ENCODE measurements at places on chromosomes 11 and 22. TPM values are rescaled to one million over a fixed set of nuclear protein-coding genes. Genes with fewer than 3 reads are reported as not detected.

DNA sequence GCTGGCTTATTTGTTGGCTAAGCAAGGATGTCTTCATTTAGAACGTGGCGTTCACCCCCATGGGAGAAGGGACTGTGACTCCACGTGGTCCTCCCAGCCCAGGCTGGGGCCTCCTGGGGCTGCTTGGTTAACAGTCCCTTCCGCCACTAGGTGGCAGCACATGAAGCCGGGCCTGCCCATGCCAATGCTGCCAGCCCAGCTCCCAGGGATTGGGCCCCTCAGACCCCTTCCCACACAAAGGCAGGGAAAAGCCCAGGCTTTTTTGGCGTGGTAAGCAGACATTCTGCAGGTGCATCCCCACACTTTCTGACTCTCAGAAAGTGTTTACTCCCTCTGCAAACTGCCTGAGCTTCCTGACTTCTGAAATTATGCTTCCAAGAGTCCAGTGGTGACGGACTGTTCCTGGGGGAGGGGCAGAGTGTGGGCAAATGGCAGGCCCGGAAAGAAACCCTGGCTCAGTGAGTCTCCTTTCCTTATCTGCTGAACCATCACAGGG lies 3.1 kb downstream of the CBX6 start:
- peaks cover 6% of the 10 kb centered on the region for H3K27me3 ChIP-seq
- peaks cover 25% of the 10 kb centered on the region for H3K4me1 ChIP-seq
- peak; percentile 95 for DNase-seq
- no peak overlapping the region for H3K4me3 ChIP-seq
- peaks cover 10% of the 10 kb centered on the region for H3K36me3 ChIP-seq

GRCh38 chr11:43573233-43573632 lies 107.3 kb upstream of the HSD17B12 start:
- no peak overlapping the region for H3K4me3 ChIP-seq
- no peak overlapping the region for H3K27ac ChIP-seq
- no peaks in the 10 kb centered on the region for H3K36me3 ChIP-seq

- H3K27ac ChIP-seq, result no peak overlapping the region
- H3K4me1 ChIP-seq, result peaks cover 16% of the 10 kb centered on the region
- H3K4me3 ChIP-seq, result no peak overlapping the region
- no peaks in the 10 kb centered on the region for H3K36me3 ChIP-seq
Observed at GRCh38 chr11:27242591-27242990, 120.4 kb downstream of the CCDC34 start.

DNA sequence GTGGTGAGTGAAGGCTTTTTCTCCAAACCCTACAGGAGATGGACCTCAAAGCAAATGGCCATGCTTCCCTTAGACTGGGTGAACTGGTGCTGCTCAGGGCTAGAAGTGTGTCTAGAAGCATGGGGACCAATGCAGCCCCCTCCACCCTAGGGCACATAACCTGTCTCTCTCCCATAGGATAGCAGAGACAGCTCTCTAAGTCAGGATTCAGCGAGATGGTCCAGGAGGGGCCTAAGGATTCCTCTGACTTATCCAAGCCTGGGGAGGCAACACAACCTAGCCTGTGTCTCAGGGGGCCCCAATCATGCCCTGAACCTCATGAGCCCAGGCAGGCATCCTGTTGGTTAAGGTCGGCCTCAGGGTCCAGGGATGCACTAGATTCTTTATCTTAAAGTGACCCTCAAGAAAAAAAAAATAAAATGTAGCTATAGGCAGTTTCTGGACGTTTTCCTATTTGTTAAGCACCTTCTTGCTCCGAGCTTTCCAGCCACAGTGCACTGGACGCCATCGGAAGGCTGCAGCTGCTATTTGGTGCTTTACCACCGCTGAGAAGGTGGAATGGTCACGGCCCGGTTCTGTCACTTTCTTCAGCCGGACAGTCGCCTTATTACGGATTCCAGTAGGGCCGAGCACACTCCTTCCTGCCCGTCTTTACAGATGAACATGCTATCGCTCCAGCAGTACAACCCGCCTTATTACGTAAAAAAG lies 5.0 kb upstream of the CCND1 start:
- peak overlapping the region; percentile 63 for H3K4me3 ChIP-seq
- no peak for DNase-seq
- H3K4me1 ChIP-seq, result peaks cover 27% of the 10 kb centered on the region
- H3K36me3 ChIP-seq, result no peaks in the 10 kb centered on the region
- H3K27ac ChIP-seq, result no peak overlapping the region

DNA sequence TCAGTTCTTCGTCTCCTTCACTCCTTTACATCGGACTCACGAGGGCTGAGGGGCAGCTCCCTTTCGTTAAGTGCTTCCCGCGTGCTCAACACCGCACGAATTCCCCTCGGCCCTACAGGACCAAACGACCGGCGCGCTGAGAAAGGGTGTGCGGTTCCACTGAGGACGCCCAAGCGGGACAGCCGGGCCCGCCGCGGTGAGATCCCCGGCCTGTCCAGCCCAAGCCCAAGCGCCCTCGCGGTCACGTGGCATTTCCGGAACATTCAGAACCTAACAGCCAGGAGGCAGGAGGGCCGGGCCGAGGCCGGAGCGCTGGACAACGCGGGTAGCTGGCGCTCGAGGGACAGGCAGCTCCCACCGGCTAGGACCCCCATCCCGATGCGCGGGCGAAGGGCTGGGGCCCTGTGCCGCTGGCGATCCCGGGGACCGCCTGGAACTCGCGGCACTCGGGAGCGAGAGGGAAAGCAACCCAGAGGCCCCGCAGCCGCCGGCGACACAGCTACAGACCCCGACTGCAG lies 737 bp upstream of the STIP1 start:
- H3K27me3 ChIP-seq, result no peaks in the 10 kb centered on the region
- H3K27ac ChIP-seq, result peak overlapping the region; percentile 99
- H3K4me3 ChIP-seq, result peak overlapping the region; percentile 94
- no peaks in the 10 kb centered on the region for H3K36me3 ChIP-seq

DNA sequence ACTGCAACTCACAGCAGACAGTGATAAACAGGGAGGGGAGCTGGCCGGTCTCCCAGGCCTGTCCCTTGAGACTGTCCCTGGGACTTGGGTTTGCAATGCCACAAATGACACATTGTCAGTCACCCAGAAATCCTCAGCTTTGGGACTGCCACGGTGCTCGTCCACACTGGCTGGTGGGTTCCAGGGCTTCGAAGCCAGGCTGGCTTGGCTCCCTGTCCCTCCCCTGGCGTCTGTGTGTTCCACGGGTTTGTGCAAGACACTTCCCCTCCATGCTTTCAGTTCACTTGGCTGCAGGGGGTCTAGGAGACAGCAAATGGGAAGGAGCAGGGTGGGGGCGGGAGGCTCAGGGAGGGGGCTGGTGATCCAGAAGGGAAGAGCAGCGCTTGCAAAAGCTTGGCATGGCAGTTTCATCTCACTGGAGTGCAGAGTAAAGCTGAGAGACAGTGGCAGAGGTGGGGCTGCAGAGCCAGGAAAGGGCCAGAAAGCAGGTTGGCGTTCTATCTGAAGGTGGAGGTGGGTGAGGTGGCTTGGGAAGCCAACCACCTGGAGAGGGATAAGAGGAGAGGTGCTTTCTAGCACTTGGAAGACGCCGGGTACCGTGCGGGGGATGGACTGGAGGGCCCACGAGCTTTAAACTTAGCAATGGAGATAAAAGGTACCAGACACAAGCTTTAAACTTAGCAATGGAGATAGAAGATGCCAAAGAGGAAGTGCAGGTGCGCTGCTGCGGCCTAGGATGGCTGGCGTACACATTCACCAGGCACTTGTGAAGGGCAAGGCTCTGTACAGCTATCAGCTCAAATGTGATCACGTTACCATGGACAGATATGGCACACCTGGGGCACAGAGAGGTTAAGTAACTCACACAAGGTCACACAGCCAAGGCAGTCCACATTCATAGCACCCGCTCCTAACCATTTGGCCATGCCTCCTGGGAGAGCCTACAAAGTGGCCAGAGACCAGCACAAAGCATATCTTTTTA lies 86.4 kb upstream of the SHISAL1 start:
- no peaks in the 10 kb centered on the region for H3K36me3 ChIP-seq
- H3K4me1 ChIP-seq, result peaks cover 9% of the 10 kb centered on the region

DNA sequence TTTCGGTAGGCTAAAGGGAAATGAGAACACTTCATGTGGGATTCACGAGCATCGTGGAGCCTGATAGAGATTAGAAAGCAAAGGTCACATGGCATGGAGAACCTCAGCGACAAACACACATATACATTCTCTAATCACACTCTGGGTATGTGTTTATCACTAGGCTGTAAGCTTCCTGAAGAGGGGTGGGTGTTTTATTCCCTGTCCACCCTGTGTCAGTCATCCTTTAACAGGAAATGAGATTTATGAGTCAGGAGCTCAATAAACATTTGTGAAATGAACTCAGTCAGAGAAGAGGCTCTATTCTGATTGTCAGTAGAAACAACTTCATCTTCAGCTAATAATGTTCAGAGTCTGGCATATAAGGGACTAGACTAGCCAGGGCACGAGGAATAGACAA lies 71.7 kb upstream of the EIF3M start:
- H3K4me3 ChIP-seq, result no peak overlapping the region
- H3K27me3 ChIP-seq, result peaks cover 2% of the 10 kb centered on the region
- no peak overlapping the region for H3K27ac ChIP-seq
- no peaks in the 10 kb centered on the region for H3K36me3 ChIP-seq
- H3K4me1 ChIP-seq, result no peaks in the 10 kb centered on the region

- H3K36me3 ChIP-seq, result no peaks in the 10 kb centered on the region
- no peak overlapping the region for H3K27ac ChIP-seq
- no peak for DNase-seq
- peaks cover 29% of the 10 kb centered on the region for H3K4me1 ChIP-seq
- no peaks in the 10 kb centered on the region for H3K27me3 ChIP-seq
Observed at GRCh38 chr11:95153857-95154246, 64.2 kb downstream of the ENDOD1 start.

GRCh38 chr11:47324520-47324919 lies 28.0 kb downstream of the MYBPC3 start:
- H3K4me1 ChIP-seq, result no peaks in the 10 kb centered on the region
- peaks cover 40% of the 10 kb centered on the region for H3K36me3 ChIP-seq
- no peak overlapping the region for H3K4me3 ChIP-seq
- H3K27me3 ChIP-seq, result no peaks in the 10 kb centered on the region

DNA sequence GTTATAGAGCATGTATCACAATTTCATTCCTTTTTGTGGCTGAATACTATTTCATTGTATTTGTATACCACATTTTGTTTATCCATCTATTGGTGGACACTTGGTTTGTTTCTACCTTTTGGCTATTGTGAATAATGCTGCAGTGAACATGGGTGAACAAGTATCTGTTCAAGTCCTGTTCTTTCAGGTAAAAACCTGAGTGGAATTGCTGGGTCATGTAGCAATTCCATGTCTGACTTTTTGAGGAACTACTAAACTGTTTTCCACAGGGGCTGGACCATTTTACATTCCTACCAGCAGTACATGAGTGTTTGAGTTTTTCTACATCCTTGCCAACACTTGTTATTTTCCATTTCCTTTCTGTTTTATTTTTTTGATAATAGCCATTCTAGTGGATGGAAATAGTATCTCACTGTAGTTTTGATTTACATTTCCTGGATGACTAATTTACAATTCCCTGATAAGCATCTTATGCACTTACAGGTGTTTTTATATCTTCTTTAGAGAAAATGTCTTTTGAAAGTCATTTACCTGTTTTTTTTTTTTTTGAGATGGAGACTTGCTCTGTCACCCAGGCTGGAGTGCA lies 12.2 kb downstream of the CABIN1 start:
- H3K36me3 ChIP-seq, result peaks cover 12% of the 10 kb centered on the region
- DNase-seq, result no peak
- no peak overlapping the region for H3K4me3 ChIP-seq
- H3K27me3 ChIP-seq, result no peaks in the 10 kb centered on the region
- H3K27ac ChIP-seq, result no peak overlapping the region

DNA sequence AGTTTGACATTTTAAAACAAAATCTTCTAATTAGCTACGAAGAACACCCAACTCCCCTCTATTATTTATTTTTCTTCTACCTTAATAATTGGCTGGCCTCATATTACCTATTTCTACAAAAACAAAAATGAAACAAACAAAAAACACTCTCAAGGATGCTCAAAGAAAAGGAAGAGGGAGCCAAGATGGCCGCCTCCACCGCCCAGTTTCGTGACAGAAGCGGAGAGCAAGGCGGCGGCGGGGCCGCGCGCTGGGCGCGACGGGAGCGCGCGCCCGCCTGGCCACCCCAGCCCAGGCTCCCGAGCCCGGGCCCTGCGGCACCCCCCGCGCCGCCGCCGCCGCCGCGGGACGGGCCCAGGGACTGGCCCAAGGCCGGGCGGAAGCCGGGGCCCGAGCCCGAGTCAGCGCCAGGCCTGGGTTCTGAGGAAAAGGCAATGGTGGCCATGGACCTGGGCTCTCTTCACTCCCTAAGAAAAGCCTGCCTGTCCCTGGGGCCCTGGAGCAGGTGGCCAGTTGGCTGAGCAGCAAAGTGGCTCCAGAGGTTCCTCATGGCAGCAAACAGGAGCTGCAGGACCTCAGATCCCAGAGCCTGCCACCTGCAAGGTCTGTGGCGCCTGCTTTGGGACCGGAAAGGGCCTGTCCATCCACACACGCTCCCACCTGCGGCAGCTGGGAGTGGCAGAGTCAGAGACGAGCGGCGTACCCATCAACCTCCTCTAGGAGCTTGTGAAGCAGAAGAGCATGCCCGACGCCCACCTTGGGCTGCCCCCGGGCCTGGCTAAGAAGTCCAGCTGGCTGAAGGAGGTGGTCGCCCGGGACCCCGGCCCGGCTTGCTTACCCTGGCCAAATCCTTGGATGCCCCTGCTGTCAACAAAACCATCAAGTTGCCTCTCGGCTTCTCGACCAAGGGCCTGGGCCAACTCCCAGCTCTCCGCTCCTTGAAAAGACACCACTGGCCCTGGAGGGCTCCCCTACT lies 543.2 kb upstream of the CCDC179 start:
- no peaks in the 10 kb centered on the region for H3K4me1 ChIP-seq
- H3K36me3 ChIP-seq, result no peaks in the 10 kb centered on the region
- DNase-seq, result no peak
- no peak overlapping the region for H3K4me3 ChIP-seq

GRCh38 chr11:84243629-84244263 lies 957.6 kb upstream of the CCDC90B start:
- H3K4me3 ChIP-seq, result no peak overlapping the region
- H3K27me3 ChIP-seq, result no peaks in the 10 kb centered on the region
- no peak overlapping the region for H3K27ac ChIP-seq
- no peaks in the 10 kb centered on the region for H3K36me3 ChIP-seq
- H3K4me1 ChIP-seq, result no peaks in the 10 kb centered on the region

DNA sequence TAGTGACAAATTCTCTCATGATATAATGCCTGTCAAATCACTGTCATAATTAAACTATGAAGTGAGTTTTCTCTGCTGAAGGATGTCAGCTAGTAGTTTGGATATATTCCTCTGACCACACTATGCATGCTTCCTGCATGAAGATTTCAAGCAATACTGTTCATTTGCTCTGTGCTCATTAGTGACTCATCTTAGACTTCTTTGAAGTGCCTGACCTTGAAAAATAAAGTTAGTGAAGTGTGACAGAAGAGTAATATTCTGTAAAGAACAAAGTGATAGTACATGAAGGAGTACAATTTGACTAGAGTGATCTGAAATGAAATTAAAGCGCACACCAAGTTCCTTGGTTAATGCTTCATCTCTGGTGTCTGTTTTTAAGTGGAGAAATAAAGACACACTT lies 629.5 kb upstream of the ANO3 start:
- H3K4me1 ChIP-seq, result no peaks in the 10 kb centered on the region
- H3K4me3 ChIP-seq, result no peak overlapping the region
- no peaks in the 10 kb centered on the region for H3K36me3 ChIP-seq

The OTOG gene
- not detected for total RNA-seq

The POTEH gene
- total RNA-seq, result not detected

The C11orf65 gene
- total RNA-seq, result 0.35 TPM

The SHANK2 gene
- total RNA-seq, result 0.03 TPM

The HBG1 gene
- total RNA-seq, result not detected

The MCHR1 gene
- not detected for total RNA-seq

Data from osteocyte (in vitro differentiated cells).